ENCODE measurements at places on chromosomes 1 and 21. TPM values are rescaled to one million over a fixed set of nuclear protein-coding genes. Genes with fewer than 3 reads are reported as not detected.

Gene BRDT
- not detected for total RNA-seq

Gene GNG4
- total RNA-seq = 0.41 TPM

Gene SDC3
- total RNA-seq = 0.05 TPM

Gene DENND2C
- total RNA-seq = 0.23 TPM

Gene DUSP10
- total RNA-seq = 20.4 TPM

Gene EPHA10
- total RNA-seq = 0.10 TPM

Gene DYNLT5
- not detected for total RNA-seq

Gene NOS1AP
- total RNA-seq = 0.08 TPM

Gene SERPINC1
- not detected for total RNA-seq

Gene NPPB
- total RNA-seq = not detected

Gene RGS13
- total RNA-seq = not detected

Gene ACTA1
- not detected for total RNA-seq

Gene SUMO3
- 83.7 TPM for total RNA-seq

Gene AK2
- total RNA-seq = 148 TPM

Gene ATP1A4
- total RNA-seq = not detected

Gene NBL1
- total RNA-seq = 29.1 TPM

Gene ACBD3
- total RNA-seq = 22.4 TPM

Gene LIN28A
- total RNA-seq = not detected

Gene AIM2
- 3.4 TPM for total RNA-seq

Gene CSTB
- 68.3 TPM for total RNA-seq

Gene KMO
- total RNA-seq = not detected
